ENCODE measurements at places on chromosomes 13 and 19. TPM values are rescaled to one million over a fixed set of nuclear protein-coding genes. Genes with fewer than 3 reads are reported as not detected.

- DNase-seq = peak; percentile 30
Observed at GRCh38 chr13:40452038-40452666, 214.3 kb downstream of the FOXO1 start.

- DNase-seq = no peak
Observed at GRCh38 chr13:97849305-97849704, 104.2 kb upstream of the IPO5 start.

GRCh38 chr19:33863436-33863835, 66.8 kb downstream of the KCTD15 start:
- DNase-seq = no peak

- DNase-seq = no peak
Observed at GRCh38 chr13:47723898-47724297, 277.2 kb downstream of the SUCLA2 start.

- DNase-seq = no peak
Observed at GRCh38 chr19:5949792-5950305, 28.1 kb downstream of the RANBP3 start.

DNA sequence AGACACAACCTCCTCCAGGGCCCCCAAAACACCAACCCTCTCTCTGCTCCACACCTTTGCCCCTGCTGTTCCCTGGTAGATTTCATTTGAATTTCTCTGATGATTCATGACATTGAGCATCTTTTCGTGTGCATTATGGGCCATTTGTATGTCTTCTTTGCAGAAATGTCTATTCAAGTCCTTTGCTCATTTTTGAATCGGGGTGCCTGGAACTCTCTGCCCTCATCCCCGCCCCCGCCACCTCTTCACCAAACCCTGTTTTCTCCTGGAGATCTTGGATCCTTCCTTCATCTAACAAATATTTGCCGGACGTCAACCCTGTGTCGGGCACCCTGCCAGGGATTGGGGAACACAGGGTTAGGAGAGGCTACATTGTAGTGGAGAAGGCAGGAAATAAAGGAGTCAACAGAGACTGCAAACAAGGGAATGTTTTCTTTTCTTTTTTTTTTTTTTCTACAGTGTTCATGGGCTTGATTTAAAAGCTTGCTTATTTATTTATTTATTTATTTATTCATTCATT, 25.5 kb upstream of the SLC1A5 start:
- DNase-seq = peak; percentile 90

GRCh38 chr19:17641181-17641580, 47.0 kb downstream of the UNC13A start:
- no peak for DNase-seq

DNA sequence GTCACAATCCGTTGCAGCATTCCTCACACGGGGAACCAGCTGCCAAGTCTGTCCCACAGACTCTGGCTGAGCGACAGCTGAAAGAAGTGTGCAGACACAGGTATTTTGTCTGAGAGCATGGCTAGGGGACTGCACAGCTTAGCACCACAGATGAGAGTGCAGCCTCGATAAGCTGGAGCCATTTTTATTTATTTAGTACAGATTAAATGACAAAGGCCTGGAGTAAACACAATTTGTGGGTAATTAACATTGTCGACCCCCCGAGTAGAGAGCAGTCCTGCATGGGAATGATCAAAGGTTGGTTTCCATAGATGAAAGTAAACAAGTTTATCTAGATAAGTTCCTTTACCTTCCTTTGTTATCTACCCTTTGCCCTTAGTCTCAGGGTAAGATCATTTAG, 836.2 kb downstream of the DACH1 start:
- DNase-seq = no peak

DNA sequence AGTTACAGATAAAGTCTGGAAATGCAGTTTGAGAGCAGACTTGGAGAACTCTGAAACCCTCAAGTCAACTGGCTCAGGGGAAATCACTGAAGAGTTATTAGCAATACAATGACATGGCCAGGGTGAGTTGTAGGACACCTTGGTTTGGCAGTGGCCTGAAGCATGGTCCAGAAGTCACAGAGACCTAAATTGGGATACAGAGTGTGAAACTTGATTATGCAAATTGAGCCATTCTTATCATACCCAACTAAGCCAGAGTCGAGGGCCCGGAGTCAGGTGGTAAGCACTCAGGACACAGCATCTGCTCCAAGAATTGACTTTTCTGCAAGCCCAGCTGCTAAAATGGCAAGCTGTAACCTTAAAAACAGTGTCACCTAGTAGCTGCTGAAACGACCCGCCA, 224.5 kb downstream of the DCLK1 start:
- no peak for DNase-seq

GRCh38 chr19:46825731-46826055, 25.0 kb downstream of the AP2S1 start:
- no peak for DNase-seq

GRCh38 chr13:102227741-102228140, 174.1 kb downstream of the FGF14 start:
- DNase-seq = no peak

GRCh38 chr13:30078059-30078458, 227.6 kb upstream of the UBL3 start:
- DNase-seq = no peak

DNA sequence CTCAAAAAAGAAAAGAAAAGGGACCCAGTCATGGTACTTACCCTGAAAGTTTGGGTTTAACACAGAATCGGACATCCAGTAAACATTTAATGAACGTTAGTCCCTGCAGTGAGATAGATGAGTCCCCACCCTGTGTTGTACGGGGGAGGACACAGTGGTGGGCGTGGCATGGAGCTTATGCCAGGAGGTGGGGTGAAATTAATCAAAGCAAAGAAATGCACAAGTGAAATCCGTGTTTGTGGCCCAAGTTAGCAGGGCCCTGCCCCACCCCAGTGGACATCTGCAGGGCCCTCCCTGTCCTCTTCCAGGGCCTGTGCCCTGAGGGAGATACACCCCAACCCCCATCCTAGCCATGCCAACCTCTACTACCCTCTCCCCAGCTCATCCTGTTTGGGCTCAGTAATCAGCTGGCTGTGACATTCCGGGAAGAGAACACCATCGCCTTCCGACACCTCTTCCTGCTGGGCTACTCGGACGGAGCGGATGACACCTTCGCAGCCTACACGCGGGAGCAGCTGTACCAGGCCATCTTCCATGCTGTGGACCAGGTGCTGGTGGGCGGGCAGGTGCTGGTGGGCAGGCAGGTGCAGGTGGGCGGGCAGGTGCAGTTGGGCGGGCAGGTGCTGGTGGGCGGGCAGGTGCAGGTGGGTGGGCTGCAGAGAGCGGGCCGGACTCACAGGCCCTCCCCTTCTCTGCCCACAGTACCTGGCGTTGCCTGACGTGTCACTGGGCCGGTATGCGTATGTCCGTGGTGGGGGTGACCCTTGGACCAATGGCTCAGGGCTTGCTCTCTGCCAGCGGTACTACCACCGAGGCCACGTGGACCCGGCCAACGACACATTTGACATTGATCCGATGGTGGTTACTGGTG, 3.9 kb downstream of the MCOLN1 start:
- DNase-seq = no peak

- no peak for DNase-seq
Observed at GRCh38 chr19:35332817-35333216, 3.8 kb downstream of the CD22 start.

DNA sequence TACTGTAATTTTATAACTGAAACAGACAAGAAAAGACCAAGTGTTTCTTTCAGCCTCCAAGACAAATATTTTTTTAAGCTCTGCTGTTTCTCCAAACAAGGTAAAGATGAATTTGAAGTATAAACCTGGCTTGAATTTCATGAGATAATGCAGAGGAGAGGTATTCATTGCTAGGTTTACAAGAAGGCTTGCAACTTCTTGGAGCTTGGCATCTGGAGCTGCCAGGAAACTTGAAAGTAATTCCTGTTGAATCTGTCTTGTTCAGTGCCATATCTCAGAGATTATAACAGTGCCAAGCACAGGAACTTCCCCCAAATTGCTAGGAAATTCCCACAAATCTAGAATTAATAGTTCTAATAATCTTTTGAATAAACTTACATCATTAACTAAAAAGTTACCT, 70.9 kb downstream of the CDK8 start:
- DNase-seq = no peak

GRCh38 chr19:1672038-1672768, 19.8 kb upstream of the TCF3 start:
- peak; percentile 74 for DNase-seq

DNA sequence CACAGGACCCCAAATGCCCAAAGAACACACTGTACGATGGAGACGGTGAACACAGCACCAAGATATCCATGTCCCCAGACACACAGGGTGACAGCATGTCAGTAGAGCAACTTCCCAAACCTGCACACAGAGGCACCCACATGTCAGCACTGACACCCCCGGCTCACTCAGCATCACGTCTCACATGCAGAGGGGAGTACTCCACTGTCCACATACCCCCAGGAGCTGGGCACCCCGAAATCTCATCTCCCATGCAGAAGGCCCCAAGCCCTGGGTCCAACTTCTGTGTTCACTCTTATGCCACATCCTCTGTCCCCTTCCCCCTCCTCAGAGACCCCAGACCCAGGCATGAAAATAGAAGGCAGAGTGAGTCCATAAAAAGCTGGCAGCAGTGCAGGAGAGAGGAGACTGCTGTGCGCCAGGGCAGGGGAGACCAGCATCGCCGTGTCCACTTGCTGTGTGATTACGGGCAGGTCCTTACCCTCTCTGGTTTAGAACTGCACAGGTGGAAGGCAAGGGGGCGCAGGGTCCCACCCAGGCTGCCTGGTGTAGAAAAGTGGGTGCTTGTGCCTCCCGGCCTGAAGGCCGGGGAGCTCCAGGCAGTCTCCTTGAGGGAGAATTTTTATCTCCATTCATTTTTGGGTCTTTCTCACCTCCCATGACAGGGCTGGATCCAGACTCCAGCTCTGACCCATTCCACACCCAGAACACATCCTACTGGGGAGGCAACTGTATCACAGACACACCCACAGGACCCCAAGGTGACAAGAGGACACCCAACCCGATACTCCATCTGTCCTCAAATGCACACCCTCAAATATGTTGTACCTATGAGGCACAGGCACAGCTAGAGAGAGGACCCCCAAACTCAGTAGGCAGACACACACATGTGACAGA, 17.0 kb downstream of the ERFL start:
- no peak for DNase-seq

GRCh38 chr13:110910013-110910890, 4.6 kb downstream of the ANKRD10 start:
- DNase-seq = no peak

DNA sequence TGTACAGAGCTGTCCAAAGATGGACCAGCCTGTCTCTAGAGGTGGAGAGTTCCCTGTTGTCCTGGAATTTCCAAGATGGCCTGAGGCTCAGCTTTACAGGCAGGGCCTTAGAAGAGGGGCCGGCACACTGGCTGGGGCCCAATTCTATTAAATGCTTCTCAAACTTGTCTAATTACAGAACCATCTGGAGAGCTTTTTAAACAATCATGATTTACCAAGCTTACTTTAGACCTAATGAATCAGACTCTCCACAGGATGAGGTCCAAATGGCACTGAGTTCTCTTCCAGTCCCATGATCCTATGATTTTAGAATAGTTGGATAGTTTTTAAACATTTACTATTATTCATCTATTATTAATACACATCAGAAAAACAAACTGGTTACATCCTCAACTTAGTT, 123.5 kb downstream of the DNAJC3 start:
- no peak for DNase-seq

LHB gene
- total RNA-seq = not detected

PLPPR3 gene
- total RNA-seq = not detected

B3GNT8 gene
- 6.1 TPM for total RNA-seq

B3GNT3 gene
- total RNA-seq = 0.58 TPM

WDR62 gene
- total RNA-seq = 1.2 TPM

NMRK2 gene
- total RNA-seq = not detected

CEACAM21 gene
- 2.5 TPM for total RNA-seq

LGALS14 gene
- total RNA-seq = not detected

ZNF565 gene
- total RNA-seq = 8.5 TPM

GSX1 gene
- total RNA-seq = not detected
